Muscle of leg (tissue), 16 donors: ENCODE measurements at places on chromosomes 5 and 9. TPM values are rescaled to one million over a fixed set of nuclear protein-coding genes. Genes with fewer than 3 reads are reported as not detected.

DNA sequence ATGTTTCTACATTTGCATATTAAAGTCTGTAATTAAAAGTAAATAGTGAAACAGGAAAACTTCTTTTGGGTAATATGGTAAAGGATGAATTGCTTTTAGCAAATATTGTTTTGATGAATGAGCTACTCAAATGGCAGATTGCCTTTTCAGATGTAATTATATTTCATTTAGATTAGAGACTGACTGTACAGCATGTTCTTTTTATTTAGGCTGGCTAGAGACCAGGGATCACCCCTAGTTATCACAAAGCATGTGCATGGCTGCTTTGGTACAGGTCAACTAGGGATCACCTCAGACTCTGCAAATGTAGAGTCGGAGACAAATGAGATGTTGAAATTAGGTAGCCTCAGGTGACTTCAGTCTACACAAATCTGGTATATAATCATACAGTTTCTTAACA is 214.9 kb upstream of the SEMA6A start:
- no peak for DNase-seq

EGFL7 gene
- 78.4 TPM for total RNA-seq

- DNase-seq, result no peak
These were observed 274.5 kb downstream of the GADD45G start for GRCh38 chr9:89879276-89879675.

DNA sequence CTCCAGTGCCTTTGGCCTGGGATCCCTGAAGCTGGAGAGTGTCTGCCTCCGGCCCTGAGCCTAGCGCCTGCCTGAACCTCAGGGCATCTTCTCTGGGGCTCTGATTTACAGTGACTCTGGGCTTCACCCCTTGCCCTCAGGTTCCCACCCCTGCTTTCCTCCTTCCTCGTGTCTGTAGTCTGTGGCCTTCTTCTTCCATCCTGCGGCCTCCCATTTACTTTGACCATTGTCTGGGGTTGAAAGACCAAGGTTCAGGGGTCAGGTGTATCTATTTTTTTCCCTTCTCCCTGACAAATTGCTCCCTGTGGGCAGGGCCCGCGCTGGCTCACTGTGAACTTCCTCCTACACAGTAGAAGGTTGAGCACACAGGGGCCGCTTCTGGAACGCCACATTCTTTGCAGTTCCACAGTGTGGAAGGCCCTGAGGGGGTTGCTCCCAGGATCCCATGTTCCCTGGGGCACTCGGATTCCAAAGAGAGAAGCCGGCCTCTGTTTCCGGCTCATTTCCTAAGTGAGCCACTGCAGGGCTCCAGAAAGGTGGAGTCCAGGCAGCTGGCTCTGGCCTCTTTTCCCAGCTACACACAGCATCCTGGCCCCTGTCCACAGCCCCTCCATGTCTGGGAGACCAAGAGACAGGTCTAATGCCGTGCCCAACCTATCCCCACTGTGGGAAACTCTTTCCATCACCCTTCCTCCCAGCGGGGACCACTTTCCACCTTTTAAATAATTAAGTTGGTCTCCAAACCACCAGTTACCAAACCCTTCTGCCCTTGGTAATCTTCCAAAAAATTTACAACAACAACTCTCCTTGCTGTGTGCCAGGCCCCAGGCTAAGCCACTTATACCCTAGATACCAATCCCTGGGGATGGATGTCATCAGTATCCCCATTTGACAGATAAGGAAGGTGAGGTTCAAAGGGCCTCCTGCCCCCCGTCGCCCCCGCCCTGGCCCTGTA is 140.3 kb upstream of the IER5L start:
- peak; percentile 32 for DNase-seq

DNA sequence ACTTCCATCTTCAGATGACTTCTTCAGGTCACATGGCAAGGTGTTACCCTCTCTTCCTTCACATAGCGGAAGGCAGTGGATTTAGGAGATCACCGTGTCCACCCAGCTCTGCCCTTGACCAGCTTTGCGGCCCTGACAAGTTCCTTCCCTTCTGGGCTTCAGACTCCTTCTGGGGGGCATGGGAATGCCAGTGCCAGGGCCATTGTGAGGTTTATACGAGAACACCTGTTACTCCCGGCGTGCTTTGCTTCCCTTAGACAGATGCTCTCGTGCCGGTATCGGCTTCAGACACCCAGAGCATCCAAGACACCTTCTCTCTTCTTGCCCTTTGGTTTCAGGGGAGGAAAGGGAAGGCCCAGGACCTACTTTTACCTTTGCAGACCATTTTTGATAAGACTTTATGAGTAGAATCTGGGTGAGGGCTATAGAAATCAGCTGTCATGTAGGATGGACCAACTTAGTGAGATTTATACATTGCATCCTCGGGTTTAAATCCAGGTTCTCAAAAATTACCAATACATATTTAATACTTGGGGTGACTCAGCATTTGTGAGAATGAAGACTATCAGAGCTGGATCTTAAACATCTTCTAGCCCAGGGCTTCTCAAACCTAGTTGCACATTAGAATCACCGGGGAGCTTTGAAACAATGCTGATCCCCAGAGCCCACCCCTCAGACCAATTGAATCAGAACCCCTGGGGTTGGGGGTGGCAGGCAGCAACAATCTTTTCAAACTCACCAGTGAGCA is 138.2 kb downstream of the MVB12B start:
- DNase-seq, result no peak

- peak; percentile 7 for DNase-seq
These were observed 564.4 kb downstream of the SEMA5A start for GRCh38 chr5:8981496-8981895.

DNA sequence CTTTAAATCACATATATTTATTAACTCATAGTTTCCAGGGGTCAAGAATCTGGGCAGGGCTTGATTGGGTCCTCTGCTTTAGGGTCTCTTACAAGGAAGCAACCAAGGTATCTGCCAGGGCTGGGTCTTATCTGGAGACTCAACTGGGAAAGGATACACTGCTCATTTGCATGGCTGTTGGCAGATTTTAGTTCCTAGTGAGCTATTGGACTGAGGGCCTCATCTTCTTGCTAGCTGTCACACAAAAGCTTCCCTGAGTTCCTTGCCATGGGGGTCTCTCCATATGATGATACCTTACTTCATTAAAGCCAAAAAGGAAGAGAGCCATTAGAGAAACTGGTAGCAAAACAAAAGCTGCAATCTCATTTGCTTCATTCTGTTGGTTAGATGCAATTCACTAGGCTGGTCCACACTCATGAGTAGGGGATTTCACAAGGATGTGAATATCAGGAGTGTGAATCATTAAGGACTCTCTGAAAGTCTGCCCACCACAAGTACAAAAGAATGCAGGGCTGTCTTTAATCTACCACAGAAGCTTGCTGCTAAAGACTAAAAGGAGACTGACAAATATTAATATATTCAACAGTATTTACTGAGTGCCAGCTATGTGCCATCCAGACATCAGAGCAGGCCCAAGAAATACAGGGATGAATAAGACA is 42.0 kb upstream of the TIMD4 start:
- no peak for DNase-seq

- DNase-seq, result no peak
These were observed 19.1 kb upstream of the EDIL3 start for GRCh38 chr5:84403773-84404172.

DNA sequence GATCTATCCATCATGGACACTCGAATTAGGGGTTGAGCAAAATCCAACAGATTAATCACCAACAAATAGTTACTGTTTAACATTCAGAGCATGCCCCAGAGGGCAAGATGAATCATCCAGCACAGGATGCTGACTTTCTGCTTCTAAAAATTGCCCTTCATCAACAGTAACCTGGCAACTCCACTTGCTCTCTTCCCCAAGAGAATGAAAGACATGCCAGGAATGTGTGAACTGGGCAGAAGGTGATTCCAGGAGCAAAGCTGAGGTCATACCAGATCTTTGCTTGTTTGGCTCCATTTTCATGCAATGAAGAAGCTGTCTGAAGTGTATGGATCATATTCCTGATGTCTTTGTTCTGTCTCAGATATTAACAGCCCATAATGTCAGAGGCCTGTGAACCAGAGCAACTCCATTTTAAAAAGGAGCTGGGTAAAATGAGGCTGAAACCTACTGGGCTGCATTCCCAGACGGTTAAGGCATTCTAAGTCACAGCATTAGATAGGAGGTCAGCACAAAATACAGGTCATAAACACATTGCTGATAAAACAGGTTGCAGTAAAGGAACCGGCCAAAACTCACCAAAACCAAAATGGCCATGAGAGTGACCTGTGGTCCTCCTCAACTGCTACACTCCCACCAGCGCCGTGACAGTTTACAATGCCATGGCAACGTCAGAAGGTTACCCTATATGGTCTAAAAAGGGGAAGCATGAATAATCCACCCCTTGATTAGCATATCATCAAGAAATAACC is 2.5 kb upstream of the ZNF367 start:
- DNase-seq, result peak; percentile 55

- no peak for DNase-seq
These were observed 21.3 kb upstream of the NCS1 start for GRCh38 chr9:130150779-130151382.

- DNase-seq, result peak; percentile 32
These were observed 408.2 kb downstream of the PRR16 start for GRCh38 chr5:120872297-120872696.

CCL27 gene
- total RNA-seq, result 0.31 TPM

SHOC1 gene
- total RNA-seq, result not detected

KCNMB1 gene
- 0.22 TPM for total RNA-seq

GRCh38 chr9:2053883-2054845 is 39.0 kb downstream of the SMARCA2 start:
- peak; percentile 68 for DNase-seq

FLT4 gene
- total RNA-seq, result 6.6 TPM

IGFBPL1 gene
- 0.84 TPM for total RNA-seq

DNA sequence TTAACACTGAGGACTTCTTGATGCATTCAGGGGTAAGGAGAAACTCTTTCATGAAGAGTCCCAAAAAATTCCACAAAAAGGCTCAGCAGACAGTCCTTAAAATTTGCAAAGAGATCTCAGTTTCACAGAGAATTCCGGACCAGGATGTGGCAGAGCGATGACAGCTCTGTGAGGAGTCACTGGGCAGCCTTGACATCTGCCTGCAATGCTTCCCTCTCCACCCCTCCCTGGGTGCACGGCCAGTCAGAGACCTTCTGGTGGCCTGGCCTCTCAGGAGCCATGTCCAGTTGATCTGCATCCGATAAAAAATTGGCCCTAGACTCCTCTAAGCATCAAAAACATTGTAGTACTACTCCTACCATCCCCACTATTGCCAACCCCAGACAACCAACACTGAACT is 76.8 kb downstream of the MACROH2A1 start:
- DNase-seq, result no peak

GRCh38 chr5:170571875-170572852 is 68.3 kb downstream of the KCNIP1 start:
- peak; percentile 93 for DNase-seq

GRCh38 chr5:118678746-118679145 is 309.6 kb downstream of the DTWD2 start:
- peak; percentile 32 for DNase-seq

DNA sequence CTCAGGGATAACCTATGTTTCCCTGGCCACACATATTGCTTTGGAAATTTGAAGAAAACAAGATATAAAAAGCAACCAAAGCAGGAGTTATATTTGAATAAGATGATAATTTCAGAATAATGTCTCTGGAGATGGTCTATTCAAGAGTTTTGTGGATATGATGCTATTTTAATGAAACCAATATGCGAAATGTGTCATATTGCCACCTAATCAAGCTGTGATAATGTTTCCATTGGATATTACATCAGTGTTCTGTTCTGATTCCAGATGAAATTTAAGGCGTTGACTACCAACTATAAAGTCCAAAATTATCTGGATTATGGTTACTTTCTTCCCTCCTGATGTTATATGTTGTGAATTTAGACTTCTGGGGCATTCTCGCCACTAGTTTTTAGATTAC is 27.6 kb upstream of the NUDT12 start:
- peak; percentile 63 for DNase-seq

SWI5 gene
- 29.9 TPM for total RNA-seq

IL3 gene
- not detected for total RNA-seq

GRCh38 chr5:100623719-100624118 is 88.5 kb downstream of the FAM174A start:
- peak; percentile 58 for DNase-seq

GLRA1 gene
- total RNA-seq, result not detected

DNA sequence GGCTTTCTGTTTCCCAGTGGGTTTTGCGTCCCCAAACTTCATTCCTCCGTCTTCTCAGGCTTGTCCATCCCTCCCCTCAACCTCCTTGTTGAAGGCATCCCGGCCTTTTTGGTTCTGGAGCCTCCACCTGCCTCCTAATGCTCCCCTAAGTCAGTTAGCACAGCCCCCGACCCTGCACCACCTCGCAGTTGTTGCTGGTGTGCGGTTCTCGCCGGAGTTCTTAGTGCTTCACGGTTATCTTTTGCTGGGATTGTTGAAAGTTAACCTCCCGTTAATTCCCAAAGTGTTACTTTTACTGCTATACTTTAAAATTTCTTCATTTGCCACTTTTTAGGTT is 447 bp downstream of the UBLCP1 start:
- DNase-seq, result no peak

GRCh38 chr5:167512111-167512510 is 779.3 kb upstream of the WWC1 start:
- DNase-seq, result no peak

DNA sequence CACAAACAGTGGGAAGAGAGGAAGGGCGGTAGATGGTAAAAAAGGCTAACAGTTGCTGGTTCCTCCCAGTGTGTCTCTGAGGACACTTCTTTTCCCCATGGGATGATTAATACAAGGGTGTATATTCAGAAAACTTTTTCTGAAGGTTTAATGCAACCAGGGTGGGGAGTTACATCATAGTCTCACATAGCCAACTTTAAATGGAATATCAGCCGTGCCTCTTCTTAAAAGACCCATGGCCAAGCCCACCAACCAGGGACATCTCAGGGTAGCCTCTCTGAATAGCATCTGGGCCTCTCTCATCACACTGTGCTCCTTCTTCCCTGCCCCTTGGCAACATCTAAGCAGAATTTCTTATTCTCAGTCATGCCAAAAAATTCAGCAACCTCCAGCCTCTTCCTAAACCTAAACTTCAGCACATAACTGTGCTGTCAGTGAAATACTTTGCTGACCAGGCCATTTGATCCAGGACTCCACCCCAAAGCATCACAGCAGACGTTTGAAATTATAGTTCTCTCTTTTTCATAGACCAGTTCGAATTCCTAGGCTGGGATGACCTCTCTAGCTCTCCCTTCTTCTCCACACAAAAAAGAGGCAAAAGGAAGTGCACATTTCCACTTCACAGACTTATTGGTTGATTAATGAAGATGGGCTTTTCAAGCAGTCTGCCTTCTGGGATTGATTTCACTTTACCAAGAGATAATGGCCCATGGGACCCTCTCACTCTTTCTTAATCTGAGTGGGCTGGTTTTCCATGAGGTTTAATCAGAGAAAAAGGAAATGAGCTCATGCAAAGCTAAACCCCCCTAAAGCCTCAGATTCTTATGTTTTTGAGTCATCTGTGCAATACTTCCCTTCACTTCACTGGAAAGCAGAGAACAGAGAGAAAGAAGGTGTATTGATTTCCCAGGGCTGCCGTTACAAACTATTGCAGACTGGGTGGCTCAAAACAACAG is 85.1 kb upstream of the RAI14 start:
- peak; percentile 78 for DNase-seq

GRCh38 chr9:80931163-80931562 is 758.2 kb downstream of the TLE1 start:
- DNase-seq, result no peak

GRCh38 chr9:9631284-9631683 is 981.5 kb downstream of the PTPRD start:
- DNase-seq, result no peak

GRCh38 chr5:151383011-151383410 is 35.7 kb upstream of the SLC36A2 start:
- DNase-seq, result peak; percentile 68
